WERI-Rb-1 (cell line): ENCODE measurements at places on chromosomes 16 and 17.

DNA sequence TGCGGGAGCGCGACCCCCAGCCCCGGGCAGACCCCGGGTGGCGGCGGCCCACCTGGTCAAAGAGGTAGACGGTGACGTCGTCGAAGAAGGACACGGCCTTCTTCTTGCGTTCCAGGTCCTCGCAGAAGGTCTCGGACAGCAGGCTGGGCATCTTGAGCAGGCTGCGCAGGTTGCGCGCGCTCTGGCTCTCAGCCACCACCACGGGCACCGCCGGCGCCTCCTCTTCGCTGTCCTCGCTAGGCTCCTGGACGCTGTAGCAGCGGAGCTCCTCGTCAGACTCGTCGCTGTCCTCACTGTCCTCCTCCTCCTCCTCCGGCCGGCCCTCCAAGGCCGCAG, 45.2 kb upstream of the PVALEF start:
- DNase-seq: no peak

- DNase-seq: no peak
These were observed 165.7 kb downstream of the SHISA6 start for GRCh38 chr17:11406716-11407115.

GRCh38 chr17:79024901-79025737, 1.1 kb downstream of the C1QTNF1 start:
- DNase-seq: no peak

DNA sequence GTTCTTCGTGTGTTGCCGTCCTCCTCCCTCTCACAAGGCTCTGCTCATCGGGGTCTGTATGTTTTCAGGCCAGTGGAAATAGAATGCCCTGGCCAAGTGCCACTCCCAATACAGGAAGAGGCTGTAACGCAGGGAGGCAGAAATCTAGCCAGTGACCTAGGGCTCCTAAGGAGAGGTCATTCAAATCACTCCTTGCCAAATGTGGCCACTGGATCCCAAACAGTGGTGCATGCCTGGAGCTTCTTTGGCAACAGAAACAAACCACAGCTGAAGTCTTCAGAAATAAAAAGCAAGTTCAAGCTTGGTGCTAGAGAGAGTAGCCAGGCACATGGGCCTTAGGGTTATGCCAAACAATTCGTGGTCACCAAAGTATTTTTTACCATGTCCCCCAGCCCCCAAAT, 66.1 kb downstream of the SMG6 start:
- DNase-seq: no peak

GRCh38 chr16:83464991-83465390, 342.8 kb upstream of the HSBP1 start:
- DNase-seq: no peak

DNA sequence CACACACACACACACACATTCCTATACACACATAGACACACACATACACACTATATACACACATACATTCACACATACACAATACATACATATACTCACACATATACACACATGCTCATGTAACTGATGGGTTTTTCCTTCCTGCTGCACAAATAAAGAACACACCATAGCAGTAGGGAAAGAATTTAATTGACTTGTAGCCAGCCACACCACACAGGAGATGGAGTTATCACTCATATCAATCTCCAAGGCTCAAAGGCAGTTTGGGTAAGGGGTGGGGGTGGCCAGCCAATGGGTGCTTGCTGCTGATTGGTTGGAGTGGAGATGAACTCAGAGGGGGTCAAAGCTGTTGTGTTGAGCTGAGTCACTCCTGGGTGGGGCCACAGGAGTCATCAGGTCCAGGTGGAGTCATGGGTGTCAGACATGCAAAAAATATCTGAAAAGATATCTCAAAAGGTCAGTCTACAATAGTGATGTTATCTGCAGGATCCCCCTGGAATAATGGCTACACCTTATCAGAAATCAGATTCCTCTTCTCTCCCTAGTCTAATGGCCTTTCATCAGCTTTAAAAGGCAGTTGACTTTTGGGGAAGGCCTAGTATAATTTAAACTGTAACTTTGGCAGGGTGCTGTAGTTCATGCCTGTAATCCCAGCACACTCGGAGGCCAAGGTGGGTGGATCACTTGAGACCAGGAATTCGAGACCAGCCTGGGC, 46.1 kb downstream of the WSB1 start:
- no peak for DNase-seq

- DNase-seq: no peak
These were observed 86.0 kb downstream of the AIPL1 start for GRCh38 chr17:6348891-6349290.

- DNase-seq: peak; percentile 54
These were observed 586 bp downstream of the GLYR1 start for GRCh38 chr16:4846503-4846900.

DNA sequence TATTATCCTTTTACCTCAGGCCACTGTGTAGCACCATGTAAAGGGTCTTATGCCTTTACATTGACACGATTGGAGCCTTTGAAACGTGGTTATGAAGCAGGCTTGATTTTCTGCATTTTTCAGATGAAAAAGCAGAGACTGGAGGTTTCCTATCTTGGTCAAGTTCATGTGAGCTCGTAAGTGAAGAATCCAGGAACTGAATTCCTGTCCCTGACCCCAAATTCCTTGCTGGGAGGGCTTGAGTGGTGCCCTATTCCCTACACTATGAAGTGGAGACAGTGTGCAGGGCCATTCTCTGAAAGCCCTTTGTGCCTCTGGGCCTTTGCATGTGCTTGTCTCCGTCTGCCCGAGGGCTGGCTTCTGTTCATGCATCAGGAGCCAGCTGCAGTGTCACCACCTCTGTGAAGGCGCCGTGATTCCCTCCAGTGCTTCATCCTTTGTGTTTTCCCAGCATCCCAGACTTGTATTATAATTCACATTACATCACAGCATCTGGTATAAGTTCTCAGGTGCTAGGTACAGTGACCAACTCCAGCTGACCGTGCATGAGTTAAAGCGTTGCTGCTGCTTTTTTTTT, 181.1 kb downstream of the SNX29 start:
- DNase-seq: no peak

- no peak for DNase-seq
These were observed 161.2 kb upstream of the IRX3 start for GRCh38 chr16:54447576-54448440.

GRCh38 chr17:9179602-9180001, 158.3 kb downstream of the NTN1 start:
- DNase-seq: no peak

GRCh38 chr16:77383606-77384187, 51.1 kb downstream of the ADAMTS18 start:
- no peak for DNase-seq

- DNase-seq: peak; percentile 79
These were observed 5.9 kb downstream of the BBS2 start for GRCh38 chr16:56513972-56514371.

- DNase-seq: no peak
These were observed 26.6 kb downstream of the GSE1 start for GRCh38 chr16:85639529-85640253.

DNA sequence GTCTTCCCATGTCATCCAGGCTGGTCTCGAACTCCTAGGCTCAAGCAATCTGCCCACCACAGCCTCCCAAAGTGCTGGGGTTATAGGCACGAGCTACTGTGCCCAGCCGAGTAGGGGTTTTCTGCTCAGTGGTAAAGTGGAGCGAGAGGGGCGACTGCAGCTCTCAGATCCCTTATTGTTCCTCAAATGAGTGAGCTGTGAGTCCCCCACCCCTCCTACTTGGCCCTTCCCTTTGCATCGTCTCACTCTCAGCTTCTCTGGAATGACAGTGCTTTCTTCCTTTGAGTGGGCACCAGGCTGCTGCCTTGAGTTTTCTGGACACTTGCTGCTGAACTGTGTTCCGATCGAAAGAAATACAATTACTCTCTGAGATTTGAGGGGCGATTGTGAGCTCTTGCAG, 63.5 kb downstream of the MSI2 start:
- no peak for DNase-seq
